Fibroblast of the conjunctiva (primary cell): ENCODE measurements at places on chromosomes 2 and 18.

DNA sequence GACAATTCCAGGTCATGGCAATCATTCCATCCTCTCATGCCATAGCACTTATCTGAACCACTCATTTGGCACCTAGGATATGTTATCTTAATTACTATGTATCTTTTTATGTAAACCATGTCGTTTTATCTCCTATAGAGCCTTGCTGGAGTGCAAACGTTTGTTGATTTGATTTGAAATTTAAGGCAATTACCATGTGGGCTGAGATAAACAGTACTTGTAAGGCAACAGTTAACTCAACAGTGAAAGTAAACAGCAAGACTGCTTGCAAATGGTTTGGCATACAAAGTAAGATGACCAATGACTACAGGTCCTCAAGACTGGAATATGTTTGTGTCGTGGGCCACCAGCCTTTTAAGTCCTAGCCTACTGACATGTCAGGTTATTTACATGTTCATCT is 133.7 kb upstream of the ZFP36L2 start:
- DNase-seq, result no peak

DNA sequence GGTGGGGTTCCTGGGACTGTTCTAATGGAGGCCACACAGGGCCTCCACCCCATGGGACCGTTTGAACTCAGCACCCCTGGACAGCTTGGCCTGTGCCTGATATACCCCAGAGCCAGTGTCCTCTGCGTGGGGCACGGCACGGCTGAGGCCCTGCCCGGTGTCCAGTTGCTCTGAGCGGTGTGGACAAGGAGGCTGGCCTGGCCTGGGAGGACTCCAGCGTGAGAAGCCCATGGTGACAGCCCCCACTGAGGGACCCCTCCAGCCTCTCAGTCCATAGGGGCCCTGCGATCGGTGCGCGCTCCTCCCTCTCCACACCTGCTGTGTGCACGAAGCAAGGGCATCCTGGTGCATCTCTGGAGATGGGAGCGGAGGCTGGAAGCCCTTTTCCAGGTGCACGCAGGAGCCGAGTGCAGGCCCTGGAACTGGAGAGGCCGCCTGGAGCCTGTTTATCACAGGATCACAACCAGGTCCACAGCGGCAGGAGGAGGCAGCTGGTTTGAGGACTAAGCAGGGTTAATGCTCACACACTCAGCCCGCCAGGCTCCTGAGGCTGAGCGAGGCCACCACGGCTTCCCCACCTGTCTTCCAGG is 120.2 kb downstream of the PTGR3 start:
- no peak for DNase-seq

DNA sequence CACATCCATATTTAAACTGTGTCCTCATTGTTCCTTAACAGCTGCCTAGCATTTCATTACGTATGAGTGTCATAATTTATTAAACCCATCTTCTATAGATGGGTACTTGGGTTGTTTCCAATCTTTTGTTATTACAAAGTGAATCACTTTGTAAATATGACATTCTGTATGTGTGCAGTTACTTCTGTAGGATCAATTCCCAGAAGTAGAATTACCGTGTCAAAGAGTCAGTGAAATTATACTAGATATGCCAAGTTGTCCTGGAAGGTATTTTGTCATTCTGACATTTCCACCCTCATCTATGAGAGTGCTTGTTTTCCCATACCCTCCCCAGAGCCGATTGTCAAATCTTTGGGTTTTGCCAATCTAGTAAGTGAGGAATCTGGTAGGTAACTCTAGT is 194.5 kb upstream of the APCDD1 start:
- no peak for DNase-seq

- DNase-seq, result no peak
These were observed 19.6 kb downstream of the NDUFAF7 start for GRCh38 chr2:37250869-37251740.

GRCh38 chr2:109660046-109660860 is 46.1 kb downstream of the SOWAHC start:
- DNase-seq, result no peak

DNA sequence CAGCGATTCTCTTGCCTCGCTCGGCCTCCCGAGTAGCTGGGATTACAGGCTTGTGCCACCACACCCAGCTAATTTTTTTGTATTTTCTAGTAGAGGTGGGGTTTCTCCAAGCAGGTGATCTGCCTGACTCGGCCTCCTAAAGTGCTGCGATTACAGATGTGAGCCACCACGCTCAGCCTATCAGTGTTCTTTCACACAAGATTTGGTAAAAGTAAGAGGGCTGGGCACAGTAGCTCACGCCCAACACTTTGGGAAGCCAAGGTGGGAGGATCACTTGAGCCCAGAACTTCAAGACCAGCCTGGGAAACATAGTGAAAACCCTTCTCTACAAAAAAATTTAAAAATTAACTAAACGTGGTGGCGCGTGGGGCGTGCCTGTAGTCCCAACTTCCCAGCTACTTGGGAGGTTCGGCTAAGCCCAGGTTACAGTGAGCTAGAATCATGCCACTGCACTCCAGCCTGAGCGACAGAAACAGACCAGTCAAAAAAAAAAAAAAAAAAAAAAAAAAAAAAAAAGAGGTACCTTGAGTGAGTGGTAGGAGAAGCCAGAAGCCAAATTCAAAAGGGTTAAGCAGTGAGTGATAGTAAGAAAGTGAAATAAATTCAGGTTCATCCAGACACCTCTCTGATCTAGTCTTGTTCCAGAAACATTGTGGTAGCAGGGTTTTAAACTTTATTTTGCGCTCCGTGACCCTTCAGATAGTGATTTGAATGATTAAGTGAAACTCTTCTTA is 981 bp downstream of the MRPL53 start:
- DNase-seq, result no peak

- no peak for DNase-seq
These were observed 44.0 kb downstream of the KIF3C start for GRCh38 chr2:25938345-25938744.

DNA sequence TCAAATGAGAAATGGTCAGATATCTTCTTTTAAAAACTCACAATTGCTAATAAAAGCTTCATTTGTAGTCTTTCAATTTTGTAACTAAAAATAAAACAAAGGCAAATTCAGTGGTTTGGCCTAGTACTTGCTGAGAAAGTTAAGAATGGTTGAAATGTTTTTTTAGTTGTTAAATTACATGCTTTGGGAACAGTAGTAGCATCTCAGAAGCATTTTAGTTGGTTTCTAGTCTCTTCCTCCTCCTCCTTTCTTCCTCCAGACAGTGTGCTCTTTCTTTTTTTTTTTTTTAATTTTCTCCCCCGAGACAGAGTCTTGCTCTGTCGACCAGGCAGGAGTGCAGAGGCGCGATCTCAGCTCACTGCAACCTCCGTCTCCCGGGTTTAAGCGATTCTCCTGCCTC is 9.8 kb downstream of the TRAK2 start:
- no peak for DNase-seq

DNA sequence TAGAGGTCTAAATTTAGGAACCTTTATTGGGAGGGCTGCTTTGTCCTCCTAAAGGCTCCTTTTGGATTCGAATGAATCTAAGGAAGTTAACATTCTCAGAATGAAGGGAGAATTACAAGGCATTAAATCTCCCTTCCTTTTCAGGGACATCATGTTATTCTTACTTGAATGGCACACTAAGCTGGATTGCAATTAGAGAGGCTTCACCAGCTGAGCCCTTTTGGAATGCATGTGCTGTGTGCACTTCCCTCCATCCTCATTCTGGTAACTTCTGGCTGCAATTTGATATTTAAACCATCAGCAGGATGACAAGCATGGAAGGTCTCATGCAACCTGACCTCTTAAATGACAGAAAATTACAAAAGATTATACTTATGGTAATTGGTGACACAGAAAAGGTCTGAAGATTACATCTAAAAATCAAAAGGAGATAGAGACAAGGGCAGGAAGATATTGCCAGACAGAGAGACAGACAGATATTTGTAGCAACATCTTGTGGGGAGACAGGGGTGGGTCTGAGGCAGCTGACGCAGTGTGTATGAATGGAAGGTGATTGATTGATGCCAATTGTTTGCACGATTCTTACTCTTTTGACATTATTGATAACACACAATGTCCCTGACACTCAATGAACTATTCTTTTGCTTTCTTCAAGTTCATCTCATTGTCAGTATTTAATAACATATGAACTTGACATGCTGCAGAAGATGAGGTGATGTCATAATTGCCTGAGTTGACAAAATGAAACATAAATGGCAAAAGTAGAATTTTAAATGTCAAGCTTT is 570.8 kb upstream of the GYPC start:
- DNase-seq, result no peak

GRCh38 chr2:62102402-62102920 is 93.5 kb upstream of the B3GNT2 start:
- DNase-seq, result no peak

GRCh38 chr2:56088411-56088810 is 95.4 kb upstream of the CCDC85A start:
- no peak for DNase-seq

- no peak for DNase-seq
These were observed 19.5 kb upstream of the CELF4 start for GRCh38 chr18:37584952-37585695.

DNA sequence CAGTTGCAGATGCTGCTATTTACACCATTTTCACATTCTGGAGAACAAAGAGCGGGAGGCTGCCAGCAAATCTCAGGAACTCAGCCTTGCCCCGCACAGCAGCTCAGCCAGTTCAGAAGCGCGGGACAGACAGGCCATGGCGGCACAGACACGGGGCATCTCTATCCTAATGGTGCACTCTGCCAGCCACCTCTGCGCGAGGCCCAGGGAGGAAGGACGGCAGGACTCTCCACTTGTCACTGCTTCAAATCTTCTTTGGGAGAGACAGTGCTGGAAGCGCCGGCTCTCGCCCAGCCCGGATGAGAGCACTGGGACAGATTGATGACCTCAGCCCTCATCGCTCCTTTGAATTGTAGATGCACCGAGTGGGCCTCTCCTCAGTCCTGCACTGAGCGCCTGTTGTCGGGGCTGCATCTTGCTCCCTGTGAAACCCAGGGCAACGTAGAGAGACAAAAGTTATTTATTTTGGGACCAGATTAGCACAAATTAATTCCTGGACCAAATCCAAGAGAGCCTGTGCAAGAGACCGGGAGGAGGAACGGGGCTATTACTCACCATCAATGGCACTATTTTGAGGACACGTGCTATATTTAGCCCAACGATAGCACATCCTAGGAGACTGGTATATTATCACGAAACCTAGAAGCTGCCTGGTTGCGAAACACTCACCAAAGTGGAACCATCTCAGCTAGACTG is 211.4 kb upstream of the SMIM21 start:
- peak; percentile 22 for DNase-seq

DNA sequence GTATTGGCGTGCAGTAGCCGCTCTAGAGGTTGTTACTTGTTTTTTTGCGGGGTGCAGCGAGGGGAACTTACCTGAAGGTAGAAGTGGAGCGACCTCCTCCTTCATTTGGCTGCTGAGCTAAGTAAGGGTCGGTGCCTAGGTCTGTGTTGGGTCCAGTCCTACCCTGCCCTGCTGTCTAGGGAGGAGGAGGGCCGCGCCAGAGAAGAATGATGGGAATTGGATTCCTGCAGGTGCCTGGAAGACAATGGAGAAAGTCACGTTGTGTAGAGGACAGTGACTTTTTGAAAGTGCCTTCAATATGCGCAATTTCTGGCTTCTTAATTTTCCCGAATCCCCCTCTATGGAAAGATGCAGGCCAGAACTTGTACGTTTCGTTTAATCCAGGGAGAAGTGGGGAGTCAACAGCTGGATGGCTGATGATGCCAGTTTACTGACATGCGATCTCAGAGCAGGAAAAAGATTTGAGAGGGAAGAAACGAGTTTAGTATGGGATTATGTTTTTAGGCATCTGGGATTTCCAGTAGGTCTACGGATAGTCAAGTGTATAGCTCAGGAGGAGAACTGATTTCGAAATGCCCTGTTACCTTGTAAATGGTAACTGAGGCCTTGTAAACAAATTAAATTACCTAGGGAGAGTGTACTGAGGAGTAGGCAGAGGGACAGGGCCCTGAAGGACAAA is 653 bp downstream of the MRPS9 start:
- no peak for DNase-seq

DNA sequence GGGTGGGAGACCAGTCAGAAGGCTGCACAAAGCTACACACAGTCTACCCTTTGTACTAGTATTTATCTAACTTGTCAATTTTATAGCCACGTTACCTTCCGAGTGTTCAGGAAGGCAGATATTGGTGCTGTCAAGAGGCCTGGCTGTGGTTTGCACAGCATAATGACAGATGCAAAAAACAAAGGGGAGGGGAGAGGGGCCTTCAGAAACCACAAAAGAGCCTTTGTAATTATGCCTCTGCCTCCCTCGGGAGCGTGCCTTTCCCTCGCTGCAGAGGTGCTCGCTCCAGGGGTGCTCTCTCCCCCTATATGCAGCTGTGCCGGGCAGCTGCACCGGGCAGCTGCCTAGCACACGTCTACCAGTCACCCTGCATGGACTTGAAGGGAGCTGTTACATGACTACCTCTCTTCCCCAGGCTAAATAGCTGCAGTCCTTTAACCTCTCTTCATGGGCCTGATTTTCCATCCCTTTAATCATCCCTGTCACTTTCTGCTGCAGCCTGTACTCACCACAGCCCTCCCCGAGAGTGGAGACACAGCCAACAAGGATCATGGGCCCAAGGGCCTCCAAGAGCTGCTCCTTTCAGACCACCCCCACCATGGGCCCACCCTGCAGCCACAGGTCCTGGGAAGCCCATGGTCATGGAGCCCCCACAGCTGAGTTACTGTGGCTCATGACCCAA is 168.4 kb upstream of the PKDCC start:
- DNase-seq, result no peak

GRCh38 chr18:37529863-37530262 is 35.7 kb downstream of the CELF4 start:
- DNase-seq, result no peak

DNA sequence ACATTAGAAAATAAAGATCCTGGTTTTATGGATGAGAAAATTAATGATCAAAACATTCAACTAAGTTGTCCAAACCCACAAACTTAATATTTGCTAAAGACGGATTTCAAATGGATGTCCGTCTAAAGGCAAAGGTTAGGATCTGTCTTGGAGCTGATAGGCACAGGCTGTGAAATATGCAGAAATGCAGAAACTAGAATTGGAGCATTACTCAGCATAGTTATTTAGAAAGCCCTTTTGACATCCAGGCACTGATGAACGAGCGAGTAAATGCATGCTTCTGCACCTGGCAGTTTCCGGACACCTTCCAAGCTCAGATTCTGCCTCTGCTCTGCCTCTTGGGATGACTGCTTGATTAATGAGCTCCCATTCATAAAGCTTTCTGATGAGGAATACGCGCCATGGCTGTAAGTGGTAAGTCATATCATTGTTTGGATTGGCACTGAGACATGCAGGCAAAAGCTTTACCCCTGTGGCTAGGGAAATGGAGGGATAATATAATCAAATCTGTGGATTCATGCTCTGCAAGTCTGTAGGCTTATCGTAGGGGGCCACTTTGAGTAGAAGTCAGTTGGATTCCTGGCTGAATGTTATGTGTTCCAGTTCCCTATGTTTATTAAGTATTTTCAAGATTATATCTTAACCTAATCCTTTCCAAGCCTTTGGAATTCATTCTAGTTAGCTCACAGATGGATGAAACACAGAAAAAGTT is 2176.3 kb upstream of the CELF4 start:
- no peak for DNase-seq
